ENCODE measurements at places on chromosomes 12 and 14. TPM values are rescaled to one million over a fixed set of nuclear protein-coding genes. Genes with fewer than 3 reads are reported as not detected.

The SCNN1A gene
- total RNA-seq, result 0.34 TPM

The FAM90A1 gene
- total RNA-seq, result 0.16 TPM

The OLR1 gene
- 0.45 TPM for total RNA-seq

The BEGAIN gene
- 1.1 TPM for total RNA-seq

The TEX52 gene
- total RNA-seq, result not detected

The EXOC3L4 gene
- total RNA-seq, result 5.4 TPM

The C14orf39 gene
- total RNA-seq, result 0.82 TPM

The KRT72 gene
- 0.09 TPM for total RNA-seq

The KIF21A gene
- 30.4 TPM for total RNA-seq

The RERGL gene
- not detected for total RNA-seq

The SMCO2 gene
- not detected for total RNA-seq

The CNTN1 gene
- total RNA-seq, result not detected

The FERMT2 gene
- total RNA-seq, result 0.58 TPM

The SAMD15 gene
- 0.11 TPM for total RNA-seq

The FSCB gene
- total RNA-seq, result not detected

The KRT73 gene
- total RNA-seq, result not detected

The POTEM gene
- not detected for total RNA-seq

The KRT6B gene
- total RNA-seq, result not detected

The TMEM132D gene
- total RNA-seq, result not detected

The GARIN6 gene
- not detected for total RNA-seq

The TGM1 gene
- total RNA-seq, result 2.4 TPM

The ACOT6 gene
- total RNA-seq, result not detected

The CEBPE gene
- 0.13 TPM for total RNA-seq

The TAS2R9 gene
- total RNA-seq, result not detected

The RASSF9 gene
- not detected for total RNA-seq

The CD69 gene
- total RNA-seq, result 38.3 TPM

The CCDC60 gene
- not detected for total RNA-seq

The RNASE1 gene
- 6.4 TPM for total RNA-seq

The PRR4 gene
- total RNA-seq, result 1.6 TPM

The AICDA gene
- 0.11 TPM for total RNA-seq

The LYZ gene
- total RNA-seq, result 31.9 TPM

The CLMN gene
- total RNA-seq, result 0.09 TPM

The ADAMTS20 gene
- total RNA-seq, result 0.09 TPM

The EFS gene
- total RNA-seq, result 0.07 TPM

The SAMD4A gene
- 6.8 TPM for total RNA-seq

The PPP1R1A gene
- not detected for total RNA-seq

The CCDC198 gene
- not detected for total RNA-seq

The MYF5 gene
- total RNA-seq, result not detected

The RFLNA gene
- not detected for total RNA-seq

The IGFBP6 gene
- 2.3 TPM for total RNA-seq

The CLBA1 gene
- total RNA-seq, result 4.4 TPM

The MYO1H gene
- not detected for total RNA-seq

The TPPP2 gene
- total RNA-seq, result not detected

The TUNAR gene
- not detected for total RNA-seq

All from K562 (cell line).